ENCODE measurements at places on chromosomes 7 and 10. TPM values are rescaled to one million over a fixed set of nuclear protein-coding genes. Genes with fewer than 3 reads are reported as not detected.

- no peak for DNase-seq
Observed at GRCh38 chr7:157579425-157579824, 242.6 kb downstream of the DNAJB6 start.

GRCh38 chr7:129886167-129886817 is 66.5 kb downstream of the UBE2H start:
- DNase-seq = no peak

DNA sequence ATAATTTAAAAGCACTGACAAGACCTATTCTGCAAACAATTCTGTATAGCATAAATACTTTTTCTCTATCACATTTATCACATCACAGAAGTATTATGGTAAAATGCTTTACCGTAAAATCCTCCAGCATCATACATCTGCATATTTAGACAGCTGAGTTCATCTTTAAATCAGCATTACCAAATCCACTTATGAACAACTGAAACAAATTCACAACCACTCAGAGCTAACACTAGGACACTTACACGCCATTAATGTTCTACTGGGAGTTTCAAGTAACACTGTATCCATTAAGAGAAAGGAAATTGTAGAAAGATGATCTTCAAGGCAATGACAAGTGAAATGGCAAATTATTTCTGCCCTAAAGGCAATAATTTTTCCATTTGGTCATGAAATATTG is 105.7 kb upstream of the DKK1 start:
- DNase-seq = no peak

Gene GBX1
- not detected for total RNA-seq

DNA sequence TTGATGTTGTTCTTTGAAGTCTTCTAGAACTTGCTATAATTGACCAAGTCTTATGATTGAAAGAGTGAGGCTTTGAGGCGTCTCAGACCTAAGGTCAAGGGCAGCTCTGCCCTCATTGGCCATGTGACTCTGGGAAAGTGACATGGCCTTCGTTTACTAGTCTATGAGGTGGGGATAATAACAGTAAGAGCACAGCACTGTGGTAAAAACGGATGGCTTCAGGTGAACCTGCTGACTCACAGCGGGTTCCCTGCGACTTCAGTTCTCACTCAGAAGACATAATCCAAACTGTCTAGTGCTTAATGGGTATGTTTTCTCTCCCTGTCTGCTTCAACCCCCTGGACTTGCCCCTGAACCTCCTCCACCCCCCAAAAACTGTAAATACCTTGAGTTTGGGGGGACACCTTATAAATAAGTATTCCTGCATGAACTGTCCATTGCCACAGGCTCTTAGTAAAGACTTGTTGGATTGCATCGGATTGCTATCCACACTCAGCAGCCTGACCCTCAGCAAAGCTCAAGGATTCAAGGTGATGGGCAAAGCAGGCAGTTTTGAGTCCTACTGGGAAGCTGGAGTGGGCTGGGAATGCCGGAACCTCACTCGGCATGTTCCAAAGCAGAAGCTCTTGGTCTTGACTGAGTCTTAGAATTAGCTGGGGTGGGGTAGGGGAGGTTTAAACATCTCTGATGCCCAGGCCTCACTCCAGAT is 304.6 kb downstream of the KLF6 start:
- no peak for DNase-seq

Measured in osteocyte (in vitro differentiated cells).